ENCODE measurements at places on chromosomes 2 and 18.

- no peak for DNase-seq
These were observed 278.3 kb downstream of the MYCN start for GRCh38 chr2:16218625-16219024.

DNA sequence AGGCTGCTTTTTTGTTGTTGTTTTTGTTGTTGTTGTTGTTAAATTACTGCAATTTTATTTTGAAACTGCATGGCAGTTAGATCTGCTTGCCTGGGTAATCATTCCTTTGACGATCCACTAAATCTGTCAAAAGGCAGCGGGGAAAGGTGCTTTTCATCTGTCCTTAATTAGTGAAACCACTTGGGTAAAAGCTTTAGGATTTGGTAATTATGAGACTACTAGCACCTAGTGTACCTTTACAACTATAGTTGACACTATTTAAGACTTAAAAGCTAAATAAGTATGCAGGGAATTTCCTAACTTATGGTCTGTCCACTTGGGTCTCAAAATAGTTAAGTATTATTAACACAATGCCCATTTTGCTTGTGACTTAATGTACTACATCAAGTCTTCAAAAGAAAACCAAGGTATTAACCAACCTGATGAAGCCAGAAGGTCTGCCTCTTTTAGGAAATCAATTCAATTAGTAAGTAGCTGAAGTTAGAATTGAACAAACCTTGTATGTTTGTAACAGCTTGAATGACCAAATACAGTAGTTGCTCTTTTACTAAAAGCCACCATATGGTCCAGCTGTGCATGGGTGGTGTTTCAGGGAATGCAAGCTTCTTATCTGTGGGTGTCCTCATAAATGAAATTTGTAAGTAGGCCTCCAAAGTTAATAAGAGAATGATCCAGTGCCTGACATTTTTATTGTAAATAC is 44.8 kb downstream of the NAB1 start:
- no peak for DNase-seq

DNA sequence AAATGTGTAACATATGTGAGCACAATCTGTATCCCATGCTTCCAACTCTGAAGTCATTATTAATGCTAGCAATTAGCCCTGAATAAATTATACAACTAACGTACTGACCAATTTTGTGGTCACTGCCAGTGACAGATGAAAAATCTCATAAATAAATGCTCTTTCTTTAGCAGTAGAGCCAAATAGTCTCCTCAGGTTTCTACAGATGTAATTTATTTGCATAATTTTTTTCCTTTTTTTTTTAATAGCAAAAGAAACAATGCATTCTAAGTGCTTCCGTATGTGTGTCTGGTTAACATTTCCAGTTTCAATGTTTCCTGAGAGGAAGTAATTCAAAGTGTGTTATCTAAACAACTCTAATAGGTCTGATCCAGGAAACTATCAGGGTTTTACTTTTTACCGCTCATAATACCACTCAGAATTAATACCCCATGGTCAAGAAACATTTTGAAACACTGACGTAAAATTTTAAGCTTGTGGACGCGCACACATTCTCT is 108.4 kb downstream of the MEP1B start:
- no peak for DNase-seq

DNA sequence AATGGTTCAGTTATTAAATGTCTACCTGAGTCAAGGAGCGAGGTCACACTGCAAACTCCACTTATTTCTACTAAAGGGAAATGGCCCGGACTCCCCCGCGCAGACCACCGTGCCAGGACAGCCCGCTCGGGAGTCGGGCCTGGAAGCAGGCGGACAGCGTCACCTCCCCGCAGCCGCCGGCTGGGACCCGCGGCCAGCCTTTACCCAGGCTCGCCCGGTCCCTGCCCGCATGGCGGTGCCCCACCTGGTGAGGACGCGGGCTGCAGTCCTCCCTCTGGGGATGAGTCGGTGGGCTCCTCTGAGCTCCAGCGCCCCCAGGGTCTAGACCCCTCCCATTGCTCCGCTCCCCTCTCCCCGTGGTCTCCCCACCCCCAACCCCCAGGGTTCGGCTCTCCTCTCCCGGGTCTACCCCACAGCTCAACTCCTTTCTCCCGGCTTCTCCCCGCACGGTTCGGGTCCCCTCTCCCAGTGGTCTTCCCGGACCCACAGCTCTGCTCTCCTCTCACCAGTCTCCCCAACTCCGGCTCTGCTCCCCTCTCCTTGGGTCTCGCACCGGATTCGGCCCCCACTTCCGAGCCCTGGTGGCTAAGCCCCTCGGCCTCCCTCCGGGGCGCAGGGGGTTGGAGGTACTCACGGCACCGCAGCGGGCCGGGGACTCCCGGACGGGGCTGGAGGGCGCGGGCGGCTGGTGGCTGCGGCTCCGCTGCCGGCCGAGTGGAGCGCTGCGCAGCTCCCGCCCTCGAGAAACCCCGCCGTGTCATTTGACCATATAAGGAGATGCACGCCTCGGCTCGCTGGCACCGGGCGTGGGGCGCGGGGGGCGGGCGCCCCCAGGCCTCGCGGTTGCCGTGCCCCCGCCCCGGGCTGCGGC is at the start of gene FHL2:
Gene FHL2 (minus strand): TSS at position 716 of the 871 bp plus-strand sequence. CDS start 12,535 bp downstream, outside the sequence.
- DNase-seq, result peak; percentile 70

DNA sequence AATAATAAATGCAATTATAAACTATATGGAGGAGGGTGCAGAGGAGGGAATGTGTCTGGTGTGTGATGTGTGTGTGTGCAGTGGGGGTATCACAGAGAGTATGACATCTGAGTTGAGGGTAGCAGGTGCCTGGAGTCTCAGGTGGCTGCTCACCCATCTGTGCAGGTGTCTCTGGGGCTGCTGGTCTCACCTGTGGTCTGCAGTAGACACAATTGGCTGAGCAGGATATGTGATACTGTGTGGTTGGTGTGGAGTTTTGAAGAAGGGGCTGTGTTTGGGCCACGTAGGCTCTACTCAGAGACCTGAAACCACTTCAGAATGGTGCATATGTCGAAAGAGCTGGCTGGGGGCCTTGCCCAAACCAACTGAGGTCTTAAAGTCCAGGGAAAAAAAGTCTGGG is 17.0 kb downstream of the FABP1 start:
- no peak for DNase-seq

GRCh38 chr2:32652555-32653209 is 24.8 kb downstream of the TTC27 start:
- no peak for DNase-seq

DNA sequence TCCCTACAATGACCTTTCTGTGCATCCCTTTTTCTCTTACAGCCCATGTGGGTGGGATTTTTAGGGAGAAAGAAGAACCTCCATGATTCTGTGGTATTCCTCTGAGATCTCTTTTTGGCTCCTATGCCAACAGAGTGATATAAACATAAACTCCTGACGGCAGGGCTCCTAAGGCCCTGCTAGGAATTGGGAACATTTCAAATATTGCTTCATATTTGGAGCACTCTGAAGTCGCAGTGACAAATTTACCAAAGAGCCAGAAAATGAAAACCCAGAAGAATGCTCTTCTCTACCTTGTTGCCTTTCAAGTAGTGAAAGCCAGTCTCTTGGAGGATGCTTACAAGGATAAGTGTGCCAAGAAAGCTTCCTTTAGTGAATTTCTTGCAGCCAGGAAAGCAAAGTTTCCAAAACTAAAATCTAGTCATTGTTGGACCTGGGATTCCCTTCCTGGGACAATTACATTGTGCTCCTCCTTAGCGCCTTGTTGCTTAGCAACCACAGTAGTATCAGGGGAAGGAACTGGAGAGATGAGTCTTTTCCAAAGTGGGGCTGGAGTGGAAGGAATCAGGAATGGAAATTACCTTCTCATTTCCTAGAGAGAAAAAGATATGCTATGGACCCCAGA is 7.3 kb upstream of the SETBP1 start:
- DNase-seq, result no peak

GRCh38 chr2:183009249-183009899 is 28.9 kb downstream of the NCKAP1 start:
- no peak for DNase-seq

Measured in activated CD8-positive, alpha-beta memory T cell treated with anti-CD3 and anti-CD28 coated beads, Interleukin-2, amount 50 U/mL, for 4 hours (primary cell).